ENCODE measurements at places on chromosomes 11 and 22.

DNA sequence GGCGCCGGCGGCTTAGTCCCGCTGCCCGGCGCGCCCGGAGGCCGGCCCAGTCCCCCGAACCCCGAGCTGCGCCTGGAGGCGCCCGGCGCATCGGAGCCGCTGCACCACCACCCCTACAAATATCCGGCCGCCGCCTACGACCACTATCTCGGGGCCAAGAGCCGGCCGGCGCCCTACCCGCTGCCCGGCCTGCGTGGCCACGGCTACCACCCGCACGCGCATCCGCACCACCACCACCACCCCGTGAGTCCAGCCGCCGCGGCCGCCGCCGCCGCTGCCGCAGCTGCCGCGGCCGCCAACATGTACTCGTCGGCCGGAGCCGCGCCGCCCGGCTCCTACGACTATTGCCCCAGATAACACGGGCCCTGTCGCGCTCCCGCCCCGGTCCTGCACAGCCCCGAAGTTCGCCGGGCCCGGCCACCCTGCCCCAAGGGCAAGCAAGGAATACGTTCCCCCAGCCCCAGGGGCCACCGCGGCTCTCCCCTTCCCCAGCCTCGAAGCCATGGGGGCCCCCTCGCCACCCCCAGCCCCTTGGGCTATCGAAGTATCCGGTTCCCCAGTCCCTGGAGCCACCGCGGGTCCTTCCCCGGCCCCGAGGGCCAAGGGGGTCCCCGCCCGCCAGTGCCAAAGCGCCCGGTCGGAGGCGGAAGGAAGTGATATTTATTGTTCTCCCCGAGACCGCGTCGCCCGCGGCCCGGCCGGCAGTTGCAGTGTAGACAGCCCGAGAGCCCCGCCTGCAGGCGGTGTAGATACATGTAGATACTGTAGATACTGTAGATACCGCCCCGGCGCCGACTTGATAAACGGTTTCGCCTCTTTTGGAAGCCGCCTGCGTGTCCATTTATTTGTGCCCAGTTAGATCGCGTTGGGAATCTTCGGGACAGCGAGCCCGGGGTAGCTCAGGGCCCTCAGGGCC is 6.2 kb downstream of the TBX1 start:
- DNase-seq, result no peak

GRCh38 chr11:121304759-121305158 is 12.2 kb downstream of the SC5D start:
- DNase-seq, result no peak

DNA sequence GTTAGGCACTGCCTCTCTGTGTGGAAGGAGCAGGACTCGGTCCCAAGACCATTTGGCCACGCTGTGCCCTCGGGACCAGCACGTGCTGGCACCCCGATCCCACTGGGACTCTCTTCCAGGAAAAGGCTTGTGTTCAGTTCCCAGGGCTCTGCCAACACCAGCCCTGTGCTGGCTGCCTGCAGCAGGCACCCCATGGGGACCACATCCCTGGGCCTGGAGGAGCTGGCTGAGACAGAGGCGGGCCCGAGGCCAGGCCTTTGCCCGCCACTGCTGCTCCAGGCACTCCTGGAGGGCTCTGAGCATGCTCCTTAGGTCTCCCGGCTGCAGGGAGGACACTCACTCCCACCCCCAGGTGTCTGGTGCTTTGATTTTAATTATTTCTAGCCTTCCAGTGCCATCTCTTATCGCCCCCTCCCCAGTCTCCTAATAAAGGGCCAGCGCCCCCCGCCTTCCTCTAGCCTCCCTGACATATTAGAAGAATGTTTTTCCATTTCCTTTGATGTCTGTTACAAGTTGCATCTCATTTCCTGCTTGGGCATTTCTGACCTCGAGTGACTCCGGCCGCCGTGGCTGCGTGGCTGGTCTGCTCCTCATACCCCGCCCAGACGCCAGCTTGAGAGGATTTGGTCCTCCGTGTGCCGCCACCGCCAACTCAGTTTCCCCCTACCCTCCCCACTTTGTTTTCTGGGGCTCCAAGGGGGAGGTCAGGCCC is 14.4 kb downstream of the CDKN1C start:
- DNase-seq, result no peak

DNA sequence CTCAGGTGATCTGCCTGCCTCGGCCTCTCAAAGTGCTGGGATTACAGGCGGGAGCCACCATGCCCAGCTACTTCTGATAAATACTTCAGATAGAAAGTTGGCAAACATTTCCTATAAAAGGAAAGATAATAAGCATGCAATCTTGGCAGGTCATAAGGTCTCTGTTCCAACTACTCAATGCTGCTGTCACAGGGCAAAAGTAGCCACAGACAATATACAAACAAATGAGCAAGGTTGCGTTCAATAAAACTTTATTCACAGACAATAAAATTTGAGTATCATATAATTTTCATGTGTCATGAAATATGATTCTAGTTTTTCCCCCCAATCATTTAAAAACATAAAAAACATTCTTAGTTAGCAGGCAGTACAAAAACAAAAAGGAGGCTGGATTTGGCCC is 53.1 kb upstream of the CLNS1A start:
- no peak for DNase-seq

DNA sequence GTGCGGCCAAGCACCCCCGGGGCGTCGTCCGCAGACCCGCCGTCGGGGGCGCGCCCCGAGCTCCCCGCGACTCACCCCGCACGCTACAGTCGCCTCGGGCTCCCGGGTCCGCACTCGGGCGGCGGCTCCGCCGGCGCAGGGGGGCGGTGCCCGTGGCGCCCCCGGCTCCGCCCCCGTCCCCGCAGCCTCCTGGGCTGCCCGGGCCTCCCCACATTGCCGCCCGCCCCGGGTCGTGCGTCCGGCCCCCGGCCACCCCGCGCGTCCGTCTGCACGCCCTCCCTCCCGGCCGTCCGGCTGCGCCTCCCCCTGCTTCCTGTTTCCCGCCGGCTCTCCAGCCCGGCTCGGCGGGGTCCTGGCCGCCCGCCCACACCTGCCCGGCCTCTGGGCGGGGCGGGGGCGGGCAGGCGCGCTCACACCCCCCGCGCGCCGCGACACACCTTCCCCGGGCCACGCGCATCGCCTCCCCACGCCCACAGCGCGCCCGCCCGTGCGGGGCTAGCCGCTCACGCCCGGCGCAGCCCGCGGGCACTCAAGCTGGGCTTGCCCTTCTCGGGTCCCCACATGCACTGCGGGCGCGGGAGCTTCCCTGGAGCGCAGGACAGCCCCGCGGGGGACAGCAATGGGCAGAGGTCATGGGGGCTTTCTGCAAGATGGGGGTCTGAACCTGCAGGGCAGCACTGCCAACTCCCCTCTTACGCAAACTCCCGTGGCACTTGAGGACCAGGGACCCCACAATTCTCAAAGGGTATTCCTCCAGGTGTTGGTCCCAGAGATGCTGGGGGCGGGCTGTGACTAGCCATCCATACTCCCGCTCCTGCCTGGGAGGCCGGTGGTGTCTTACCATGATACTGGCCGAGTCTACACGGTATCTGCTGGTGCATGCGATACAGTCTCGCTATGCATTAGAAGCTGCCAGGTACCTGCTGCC is at the start of gene CARD10:
Gene CARD10 (minus strand): TSS at position 148 of the 928 bp plus-strand sequence. CDS start 215 bp downstream, outside the sequence.
- no peak for DNase-seq

DNA sequence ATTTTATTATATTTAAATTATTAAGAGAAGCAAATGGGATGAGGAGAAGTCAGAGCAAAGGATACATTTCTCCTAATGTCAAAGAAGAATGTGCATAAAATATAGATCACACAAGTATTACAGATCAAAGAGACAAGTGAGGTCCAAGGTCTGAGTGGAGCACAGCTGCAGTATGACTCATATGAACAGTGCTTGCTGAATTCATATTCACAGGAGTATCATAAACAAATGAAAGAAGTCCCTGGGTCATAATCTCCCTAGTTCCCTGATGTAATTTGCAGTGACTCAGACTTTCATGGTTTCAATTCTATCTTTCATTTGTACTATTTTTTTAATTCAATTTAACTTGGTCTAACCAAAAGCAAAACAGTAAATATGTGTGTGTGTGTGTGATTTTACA is 499.0 kb upstream of the CCDC179 start:
- DNase-seq, result no peak

DNA sequence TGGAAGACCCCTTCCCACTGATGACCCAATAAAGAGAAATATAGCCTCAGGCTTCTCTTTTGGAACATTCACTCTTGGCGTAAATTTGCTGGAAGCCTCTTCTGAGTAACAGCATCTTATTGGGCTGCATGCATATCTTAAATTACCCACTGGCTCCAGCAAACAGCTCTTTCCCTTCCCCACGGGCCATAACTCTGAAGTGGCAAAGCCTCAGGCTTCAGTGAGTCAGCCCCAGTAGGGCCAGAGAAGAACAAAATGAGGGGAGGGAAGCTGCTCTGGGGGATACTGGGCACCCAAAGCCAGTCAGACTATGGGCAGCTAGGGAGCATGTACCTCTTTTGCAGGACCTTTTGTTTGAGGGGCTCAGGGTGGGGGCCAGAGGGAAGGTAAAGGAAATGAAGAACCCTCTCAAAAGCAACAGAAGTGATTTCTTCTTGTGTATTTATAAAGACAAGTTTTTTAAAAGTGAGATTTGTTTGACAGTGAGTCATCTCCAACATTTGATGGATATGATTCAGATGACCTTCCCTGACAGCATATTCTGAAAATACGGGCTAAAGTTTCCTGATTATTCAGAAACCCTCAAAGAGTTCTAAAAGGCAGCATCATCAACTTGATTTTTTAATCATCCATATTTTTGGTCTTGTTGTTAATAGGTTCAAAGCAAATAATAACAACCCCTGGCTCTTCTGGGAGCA is 203.4 kb downstream of the KIF18A start:
- no peak for DNase-seq

DNA sequence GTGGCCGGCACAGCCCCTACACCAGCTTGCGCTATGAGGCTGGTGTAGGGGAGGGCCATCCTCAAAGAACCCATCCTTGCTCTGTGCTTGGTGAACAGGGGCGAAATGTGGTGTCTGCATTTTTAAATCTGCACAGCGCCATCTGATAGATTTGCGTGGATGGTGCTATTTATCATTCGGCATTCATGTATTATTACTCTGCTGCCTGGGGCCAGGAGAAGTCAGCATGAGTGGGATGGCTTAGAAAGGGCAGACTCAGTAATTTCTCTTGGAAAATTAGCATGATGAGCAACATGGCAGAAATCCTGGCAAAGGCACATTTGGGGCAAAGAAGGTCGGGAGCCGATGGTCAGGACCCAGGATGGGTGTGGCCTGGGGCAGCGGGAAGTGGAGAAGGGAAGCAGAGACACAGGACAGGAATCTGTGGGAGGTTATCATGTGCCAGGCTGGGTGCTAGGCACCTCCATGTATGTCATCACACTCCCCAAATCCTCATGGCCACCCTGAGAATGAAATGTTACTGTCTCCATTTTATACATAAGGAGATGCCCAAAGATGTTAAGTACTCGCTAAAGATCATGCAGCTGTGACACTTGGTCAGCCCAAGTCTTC is 149.0 kb downstream of the CEP164 start:
- DNase-seq, result no peak

- DNase-seq, result peak; percentile 37
These were observed 6.7 kb upstream of the AP1B1 start for GRCh38 chr22:29394931-29395581.

- peak; percentile 31 for DNase-seq
These were observed 67.0 kb upstream of the TBCEL start for GRCh38 chr11:120956710-120957495.

DNA sequence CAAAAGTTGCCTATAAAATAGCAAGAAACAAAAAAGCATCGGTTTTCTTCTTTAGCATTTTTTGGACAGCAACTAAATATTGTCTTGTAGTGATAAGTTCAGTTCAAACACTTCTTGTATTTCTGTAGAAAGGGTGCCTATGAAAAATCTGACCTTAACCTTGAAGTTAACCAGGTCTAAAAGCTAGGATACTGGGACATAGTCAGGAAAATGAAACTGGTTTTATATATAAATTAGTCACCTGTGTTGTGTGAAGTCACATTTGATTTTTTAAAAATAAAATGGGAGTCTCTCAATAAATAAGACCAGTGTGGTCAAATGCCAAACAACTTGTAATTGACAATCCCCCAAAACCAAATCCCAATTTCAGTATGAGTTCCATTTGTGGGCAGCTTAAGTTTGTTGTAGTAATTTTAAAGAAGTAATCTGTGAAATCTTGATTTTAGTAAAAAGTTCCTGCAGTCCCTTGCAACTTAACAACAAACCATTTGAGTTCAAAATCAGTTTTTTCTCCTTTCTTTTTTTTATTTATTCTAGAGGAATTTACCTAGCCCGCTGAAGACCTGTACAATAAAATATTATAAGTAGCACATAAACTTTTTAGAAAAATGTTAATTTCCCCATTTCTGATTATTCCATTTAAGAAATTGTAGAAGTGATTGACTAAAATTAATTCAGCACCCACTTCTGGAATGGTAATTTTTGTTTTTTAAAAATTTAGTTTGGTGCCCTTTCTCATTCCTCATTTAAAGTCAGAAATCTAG is 84.5 kb upstream of the PPARA start:
- DNase-seq, result no peak

- no peak for DNase-seq
These were observed 3.9 kb downstream of the AGBL2 start for GRCh38 chr11:47711225-47711624.

DNA sequence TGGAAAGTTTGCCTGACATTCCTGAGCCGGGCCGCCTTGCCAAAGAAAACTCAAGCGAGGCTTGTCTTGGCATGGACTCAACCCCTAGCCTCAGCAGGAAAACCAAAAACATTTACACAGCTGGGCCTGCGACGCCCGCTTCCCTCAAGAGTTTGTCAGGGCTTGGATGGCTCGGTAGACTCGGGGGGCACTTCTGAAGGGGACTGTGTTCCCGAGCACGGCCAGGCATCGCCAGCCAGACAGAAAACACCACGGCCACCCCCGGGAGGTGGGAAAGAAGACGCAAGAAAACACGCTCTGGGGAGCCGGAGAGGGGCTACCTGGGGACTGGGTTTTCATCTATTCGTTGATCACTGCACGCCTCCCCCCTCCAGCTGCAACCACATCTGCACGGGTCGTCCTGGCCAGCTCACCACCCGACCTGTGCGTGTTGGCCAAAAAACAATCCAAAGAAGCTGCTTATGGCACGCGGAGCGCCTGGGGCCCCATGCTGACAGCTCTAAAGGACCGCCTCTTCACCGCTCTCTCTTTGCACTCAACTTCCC is 380.7 kb downstream of the MN1 start:
- DNase-seq, result no peak

DNA sequence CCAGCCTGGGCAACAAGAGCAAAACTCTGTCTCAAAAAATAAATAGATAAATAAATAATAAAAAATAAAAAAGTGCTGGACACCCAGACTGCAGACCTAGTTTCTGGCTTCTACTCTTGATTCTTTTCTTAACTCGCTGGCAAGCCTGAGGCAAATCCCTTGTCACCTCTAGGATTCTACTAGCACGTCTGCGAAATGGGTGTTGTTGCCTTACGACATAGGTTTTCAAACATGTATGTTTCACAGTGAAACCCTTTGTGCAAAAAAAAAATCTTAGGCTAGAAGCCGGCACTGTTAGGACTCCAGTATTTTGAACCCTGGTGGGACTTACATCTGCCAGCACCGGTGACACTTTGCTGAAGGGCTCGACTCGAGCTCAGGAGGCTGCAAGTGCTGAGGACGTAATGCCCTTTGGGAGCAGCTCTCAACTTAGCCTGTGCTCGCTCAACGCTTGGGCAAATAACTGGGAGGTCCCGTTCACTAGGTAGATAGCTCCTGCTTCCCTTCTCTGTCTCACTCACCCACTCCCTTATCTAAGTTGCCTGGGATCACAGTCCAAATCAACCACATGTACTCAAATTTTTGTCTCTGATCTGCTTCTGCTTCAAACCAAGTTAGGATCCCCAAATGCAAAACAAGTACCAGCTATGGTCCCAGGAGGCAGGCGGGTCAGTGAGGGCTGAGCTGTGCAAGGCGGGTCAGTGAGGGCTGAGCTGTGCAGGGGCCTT is 34.7 kb upstream of the MYH9 start:
- DNase-seq, result no peak

All from NCI-H526 treated with DMSO at 0.1 percent for 48 hours (cell line).